Chondrocyte (in vitro differentiated cells): ENCODE measurements at places on chromosomes 16 and 17. TPM values are rescaled to one million over a fixed set of nuclear protein-coding genes. Genes with fewer than 3 reads are reported as not detected.

The SHISA6 gene
- total RNA-seq: not detected in 3 replicates

The HIC1 gene
- 3.3 to 9.0 TPM (median 8.8 TPM) in 3 replicates for total RNA-seq

The TEX2 gene
- 45.3 to 119 TPM (median 47.3 TPM) in 3 replicates for total RNA-seq

The MT1A gene
- total RNA-seq: 1.1 TPM in 1 of 3 replicates, not detected in the others

The FAHD1 gene
- total RNA-seq: 25.8 to 27.1 TPM (median 25.9 TPM) in 3 replicates

The CNP gene
- 78.3 to 86.0 TPM (median 79.4 TPM) in 3 replicates for total RNA-seq

The FOXN1 gene
- total RNA-seq: not detected in 3 replicates

The TPSD1 gene
- not detected in 3 replicates for total RNA-seq

The HYDIN gene
- not detected in 3 replicates for total RNA-seq

The COX10 gene
- 12.6 to 14.6 TPM (median 13.3 TPM) in 3 replicates for total RNA-seq
